Nucleus accumbens (tissue), 56 donors: ENCODE measurements at places on chromosomes 5 and 9.

- no peak for DNase-seq
Observed at GRCh38 chr5:154761046-154761736, 6.0 kb downstream of the LARP1 start.

DNA sequence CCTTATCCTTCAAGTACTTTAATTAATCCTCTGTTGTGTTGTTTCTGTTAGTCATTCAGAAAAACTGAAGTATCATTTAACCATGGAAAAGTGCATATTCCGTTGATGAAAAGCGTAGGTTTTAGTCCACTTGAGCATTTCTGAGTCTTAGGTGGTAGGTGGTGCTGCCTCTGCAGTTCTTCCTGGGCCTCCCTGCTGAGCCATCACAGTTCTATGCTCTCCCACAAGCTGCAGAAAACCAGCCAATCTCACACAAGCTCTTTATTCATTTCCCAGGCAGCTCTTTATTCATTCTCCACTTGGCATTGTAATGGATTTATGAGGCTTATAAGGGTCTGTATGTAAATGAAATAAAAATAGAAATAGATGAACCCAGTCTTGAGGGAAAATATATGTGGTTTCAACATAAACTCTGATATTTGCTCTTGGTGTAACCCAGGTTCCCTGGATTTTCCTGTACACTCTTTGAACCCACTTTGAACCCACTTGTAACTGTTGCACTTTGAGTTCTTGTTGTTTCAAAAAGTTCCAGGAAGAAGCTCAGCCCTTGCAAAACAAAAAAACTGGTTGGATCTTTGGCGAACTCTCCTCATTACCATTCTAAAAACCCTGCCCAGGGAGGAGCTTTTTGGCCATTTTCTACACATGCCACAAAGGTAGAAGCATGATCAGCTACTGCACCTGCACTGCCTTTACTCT is 56.0 kb downstream of the ZNF510 start:
- no peak for DNase-seq

DNA sequence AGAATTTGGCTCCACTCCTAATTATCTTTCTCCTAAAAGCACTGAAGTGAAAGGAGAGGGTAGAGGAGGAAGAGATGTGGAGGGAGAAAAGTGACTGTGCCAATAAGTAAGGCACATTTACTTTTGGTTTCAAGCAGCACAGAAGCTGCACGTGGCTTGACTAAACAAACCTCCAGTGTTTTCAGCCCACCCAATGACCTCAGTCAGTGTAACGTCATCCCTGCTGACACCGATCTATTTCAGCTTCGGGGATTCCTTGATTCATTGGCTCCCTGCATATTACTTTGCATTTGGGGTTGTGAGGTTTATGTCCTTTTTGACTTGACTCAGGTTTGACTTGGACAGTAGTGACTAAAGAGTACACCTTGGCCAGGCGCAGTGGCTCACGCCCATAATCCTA is 35.6 kb upstream of the NIM1K start:
- DNase-seq: peak; percentile 12

DNA sequence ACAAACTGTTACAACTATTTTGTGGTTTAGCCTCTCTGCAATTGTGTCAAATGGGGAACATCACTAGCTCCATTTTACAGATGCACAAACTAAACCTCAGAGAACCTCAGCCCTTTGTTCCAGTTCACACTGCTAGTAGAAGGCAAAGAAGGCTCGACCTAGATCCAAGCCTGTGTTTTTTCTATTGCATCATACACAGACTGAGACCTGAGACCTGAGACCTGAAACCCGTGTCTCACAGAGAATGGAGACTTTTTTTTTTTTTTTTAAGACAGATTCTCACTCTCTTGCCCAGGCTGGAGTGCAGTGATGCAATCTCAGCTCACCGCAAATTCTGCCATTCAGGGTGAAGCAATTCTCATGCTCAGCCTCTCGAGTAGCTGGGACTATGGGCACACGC is 120.8 kb downstream of the GALNT10 start:
- no peak for DNase-seq

GRCh38 chr5:6545036-6545693 is 87.7 kb downstream of the NSUN2 start:
- DNase-seq: no peak

GRCh38 chr5:174301848-174302625 is 256.5 kb downstream of the NSG2 start:
- no peak for DNase-seq

- peak; percentile 75 for DNase-seq
Observed at GRCh38 chr9:126376311-126377175, 49.9 kb downstream of the MVB12B start.

DNA sequence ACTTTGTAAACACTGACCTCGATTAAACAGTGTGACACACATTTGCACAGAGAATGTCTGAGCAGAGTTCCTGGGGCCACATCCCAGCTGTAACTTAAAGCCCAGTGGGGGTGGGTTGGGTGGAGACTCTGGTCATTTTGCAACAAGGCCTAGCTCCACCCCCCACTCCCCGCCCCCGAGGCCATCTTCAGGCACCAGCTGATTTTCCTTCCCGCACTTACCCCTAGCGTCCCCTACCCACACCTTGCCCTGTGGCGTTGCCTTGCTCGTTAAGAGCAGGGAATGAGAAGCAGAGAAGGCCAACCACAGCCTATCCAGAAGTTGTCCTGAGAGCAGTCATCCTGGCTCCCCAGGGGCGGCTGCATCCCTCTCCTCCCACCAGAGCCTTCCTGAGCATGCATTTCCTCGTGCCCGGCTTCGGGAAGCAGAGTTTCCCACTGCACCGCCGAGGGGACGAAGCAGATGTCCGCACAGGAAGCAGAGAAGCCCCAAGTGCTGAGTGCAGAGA is 101.7 kb upstream of the SARDH start:
- no peak for DNase-seq

DNA sequence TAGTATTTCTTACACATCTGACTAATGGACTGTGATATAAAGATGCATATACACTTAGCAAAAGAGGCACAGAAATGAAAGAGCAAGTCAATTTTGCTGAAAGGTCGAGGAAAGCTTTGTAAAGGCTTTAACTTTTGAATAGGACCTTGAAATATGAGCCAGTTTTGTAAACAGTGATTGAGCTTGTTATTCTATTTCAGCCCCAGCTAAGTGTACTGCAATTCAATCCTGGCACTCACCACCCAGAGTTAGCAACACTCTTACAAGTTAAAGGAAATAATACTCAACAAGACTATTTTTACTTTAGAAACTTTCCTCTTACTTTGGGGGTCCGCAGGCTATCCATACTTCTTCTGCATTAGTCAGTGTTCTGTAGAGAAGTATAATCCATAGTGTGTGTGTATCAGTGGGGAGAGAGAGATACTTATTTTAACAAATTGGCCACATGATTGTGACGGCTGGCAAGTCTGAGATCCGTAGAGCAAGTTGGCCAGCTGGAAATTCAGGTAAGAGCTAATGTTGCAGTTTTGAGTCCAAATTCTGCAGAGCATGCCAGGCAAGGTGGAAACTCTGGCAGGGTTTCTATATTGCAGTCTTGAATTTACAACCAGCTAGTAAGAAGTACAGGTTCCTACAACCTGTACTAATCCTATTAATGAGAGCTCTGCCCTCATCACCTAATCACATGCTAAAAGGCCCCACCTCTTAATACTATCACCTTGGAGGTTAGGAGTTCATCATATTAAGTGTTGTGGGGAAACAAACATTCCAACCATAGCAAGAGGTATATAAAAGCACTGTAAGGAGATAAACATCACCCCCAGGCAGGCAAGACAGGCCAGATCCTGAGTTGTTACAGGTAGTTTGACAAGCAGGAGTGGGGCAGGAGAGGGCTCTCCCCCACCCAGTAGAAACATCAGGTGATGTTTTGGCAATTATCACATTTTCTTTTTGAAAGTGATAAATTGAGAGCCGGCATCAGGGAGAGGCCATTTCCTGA is 33.6 kb downstream of the IL7R start:
- DNase-seq: no peak

DNA sequence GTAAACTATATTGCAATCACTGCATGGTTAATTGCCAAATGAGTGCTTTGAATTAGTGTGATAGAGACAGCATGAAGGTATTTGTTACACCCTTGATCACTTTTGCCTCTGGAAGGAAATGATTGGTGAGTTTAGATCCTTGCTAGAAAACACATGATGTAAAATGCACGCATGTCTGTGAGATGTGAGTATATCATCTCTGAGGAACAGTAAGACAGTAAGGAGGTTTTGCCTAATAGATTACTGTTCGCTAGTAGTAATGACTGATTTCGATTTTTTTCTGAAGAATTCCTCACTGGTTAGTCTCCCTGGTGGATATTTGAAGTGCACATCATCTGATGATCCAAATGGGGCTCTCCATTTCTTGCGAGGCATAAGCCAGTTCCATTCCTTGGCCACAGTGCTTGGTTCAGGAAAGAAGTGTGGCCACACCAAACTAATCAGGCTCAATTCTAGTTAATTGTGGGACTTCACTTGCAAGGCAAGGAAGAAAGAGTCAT is 156.4 kb upstream of the ADRA1B start:
- DNase-seq: no peak

DNA sequence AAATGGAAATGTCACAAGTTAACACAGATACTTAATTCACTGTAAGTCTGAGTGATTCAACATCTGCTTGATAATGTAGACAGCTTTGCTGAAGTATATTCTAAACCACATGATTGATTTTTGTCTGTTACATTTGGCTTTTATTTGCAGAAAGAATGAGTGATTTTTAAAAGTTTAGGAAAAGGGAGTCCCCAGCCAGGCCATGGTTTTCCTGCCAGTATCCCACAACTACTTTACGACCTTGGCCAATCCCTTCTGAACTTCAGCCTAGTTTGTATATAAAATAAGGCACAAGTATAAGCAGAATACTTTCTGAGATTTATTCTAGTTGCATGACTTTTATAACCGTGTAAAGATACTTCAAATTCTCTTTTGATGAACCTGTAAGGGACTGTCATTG is 27.1 kb downstream of the WDR36 start:
- no peak for DNase-seq

DNA sequence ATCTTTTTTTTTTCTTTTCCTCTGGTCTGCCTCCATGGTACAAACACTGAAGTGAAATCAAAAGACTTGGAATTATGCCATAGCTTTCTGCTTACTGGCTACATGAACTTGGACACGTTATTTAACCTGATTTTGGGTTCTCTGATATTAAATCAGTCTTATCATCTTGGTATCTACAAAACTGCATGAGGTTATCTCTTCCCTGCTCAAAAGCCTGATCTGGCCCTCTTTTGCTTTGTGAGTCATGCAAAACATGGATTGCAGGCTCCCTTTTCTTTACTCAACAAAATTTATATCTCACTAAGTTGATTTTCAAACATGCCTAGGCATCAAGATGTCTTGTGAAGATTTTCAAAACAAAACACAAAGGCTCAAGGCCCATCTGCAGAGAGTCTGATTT is 45.9 kb upstream of the FST start:
- DNase-seq: no peak

GRCh38 chr5:90558344-90559192 is at the start of gene ADGRV1:
Gene ADGRV1 (plus strand): TSS chr5:90558797. CDS start chr5:90558896, 99 bp downstream.
- DNase-seq: no peak

DNA sequence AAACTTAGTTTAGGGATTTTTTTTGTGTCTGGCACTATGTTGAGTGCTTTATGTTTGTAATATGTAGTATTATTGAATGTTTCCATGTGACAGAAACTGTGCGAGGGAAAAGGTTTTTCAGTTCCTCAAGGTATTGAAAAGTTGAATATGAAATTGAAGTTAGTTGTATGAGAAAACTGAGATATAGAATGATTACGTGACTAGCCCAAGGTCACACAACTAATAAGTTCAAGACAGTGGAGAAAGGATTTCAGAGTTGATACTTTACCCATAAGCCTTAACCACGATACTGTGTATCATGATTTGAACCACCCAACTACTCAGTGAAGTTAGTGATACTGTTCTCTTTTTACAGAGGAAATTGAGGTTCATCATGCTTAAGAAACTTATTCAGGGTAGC is 5.7 kb downstream of the NIPBL start:
- DNase-seq: no peak

GRCh38 chr5:34847552-34847951 is 8.6 kb downstream of the TTC23L start:
- DNase-seq: no peak

GRCh38 chr9:134710901-134711300 is 69.3 kb downstream of the COL5A1 start:
- DNase-seq: no peak

DNA sequence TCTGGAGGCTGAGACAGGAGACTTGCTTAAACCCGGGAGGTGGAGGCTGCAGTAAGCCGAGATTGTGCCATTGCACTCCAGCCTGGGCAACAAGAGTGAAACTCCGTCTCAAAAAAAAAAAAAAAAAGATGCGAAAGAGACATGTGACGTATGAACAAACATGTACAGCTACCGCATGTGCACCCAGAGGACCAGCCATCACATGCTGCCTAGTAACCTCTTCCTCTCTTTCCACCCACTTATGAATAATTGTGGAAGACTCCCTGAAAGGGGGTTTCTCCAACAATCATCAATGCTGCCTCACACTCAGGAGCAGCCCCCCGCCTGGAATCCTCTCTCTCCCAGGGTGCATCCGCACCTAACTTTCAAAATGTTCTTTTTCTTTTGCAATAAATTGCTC is 2.2 kb downstream of the SARDH start:
- DNase-seq: no peak

- DNase-seq: peak; percentile 49
Observed at GRCh38 chr9:87498046-87498810, 561 bp downstream of the DAPK1 start.

GRCh38 chr9:106112935-106113334 is 418.6 kb downstream of the TMEM38B start:
- DNase-seq: no peak

GRCh38 chr5:134101686-134102439 is 12.6 kb upstream of the TCF7 start:
- DNase-seq: peak; percentile 48

DNA sequence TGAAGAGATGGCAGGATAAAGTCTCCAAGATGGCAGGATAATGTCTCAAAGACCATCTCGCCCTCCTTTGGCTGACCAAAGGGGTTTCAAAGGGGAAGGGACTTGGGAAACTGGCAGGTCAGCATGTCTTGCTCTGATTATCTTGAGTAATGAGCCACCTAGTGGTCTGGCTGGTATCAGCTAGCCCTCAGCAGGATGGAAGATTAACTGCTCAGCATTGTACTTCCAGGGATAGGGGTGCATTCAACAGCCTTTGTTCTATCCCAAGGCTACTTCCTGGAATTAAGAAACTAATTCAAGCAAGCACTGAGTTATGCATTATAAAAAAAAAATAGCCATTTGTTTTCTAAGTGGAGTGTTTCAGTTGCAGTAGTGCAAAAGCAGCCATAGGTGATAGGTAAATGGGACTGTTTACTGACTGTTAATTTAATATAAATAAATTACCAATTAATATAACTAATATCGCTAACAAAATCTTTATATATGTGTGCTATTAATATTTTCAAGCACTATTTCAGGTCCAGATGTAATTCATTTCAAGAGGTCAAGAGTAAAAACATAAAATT is 555.5 kb downstream of the CDH9 start:
- peak; percentile 6 for DNase-seq
